ENCODE measurements at places on chromosomes 12 and 14.
A peak's percentile ranks its signal among the peaks of the same experiment; 100 is the strongest.

GRCh38 chr12:129016159-129016558 lies 162.9 kb downstream of the GLT1D1 start:
- no peak for DNase-seq

- no peak for DNase-seq
Observed at GRCh38 chr12:39102474-39103209, 197.3 kb upstream of the CPNE8 start.

- DNase-seq = no peak
Observed at GRCh38 chr14:43949400-43949799, 557.7 kb downstream of the FSCB start.

GRCh38 chr14:45194964-45195363 lies 58.0 kb downstream of the MIS18BP1 start:
- no peak for DNase-seq

GRCh38 chr14:51248016-51248987 lies 8.3 kb downstream of the TMX1 start:
- no peak for DNase-seq

GRCh38 chr12:132908145-132909029 lies 21.0 kb upstream of the CHFR start:
- DNase-seq = peak; percentile 96

DNA sequence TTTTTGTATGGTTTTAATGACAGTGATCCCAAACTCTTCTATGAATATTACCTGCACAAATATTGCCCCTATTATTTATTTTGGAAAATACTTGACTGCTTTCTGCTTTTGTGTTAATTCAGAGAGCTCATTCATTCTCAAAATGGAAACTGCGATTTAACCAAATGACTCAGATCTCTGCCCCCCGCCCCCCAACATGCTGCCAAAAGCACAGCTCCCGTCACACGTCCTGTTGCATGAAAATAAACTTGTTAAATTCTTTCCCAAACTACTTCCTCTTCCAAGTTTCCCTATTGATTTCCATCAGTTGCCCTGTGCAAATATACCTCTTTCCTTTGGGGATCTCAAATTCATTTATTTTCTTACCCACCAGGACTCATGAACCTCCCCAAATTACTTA lies 18.0 kb upstream of the NRDE2 start:
- no peak for DNase-seq
